ENCODE measurements at places on chromosomes 16 and 17. TPM values are rescaled to one million over a fixed set of nuclear protein-coding genes. Genes with fewer than 3 reads are reported as not detected.
A peak's percentile ranks its signal among the peaks of the same experiment; 100 is the strongest.

DNA sequence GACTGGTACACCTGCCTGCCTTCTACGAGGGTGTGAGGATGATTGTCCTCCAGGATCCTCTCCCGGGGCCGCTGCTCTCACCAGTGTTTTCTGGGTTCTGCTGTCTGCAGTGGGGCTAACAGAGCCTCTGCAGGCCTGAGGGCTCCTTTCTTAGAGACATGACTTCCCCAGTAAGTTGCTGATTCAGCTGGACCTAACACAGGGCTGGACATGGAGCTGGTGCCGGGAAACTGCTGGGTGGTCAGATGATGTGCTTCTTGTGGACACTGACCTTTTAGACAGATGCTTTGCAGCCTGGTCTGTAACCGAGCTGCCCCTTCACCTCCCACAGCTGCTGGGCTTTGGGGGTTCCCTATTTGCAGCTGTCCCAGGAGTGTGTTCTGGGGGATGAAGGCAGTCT, 71.5 kb downstream of the FOXL1 start:
- no peak for DNase-seq

SPDYE4 gene
- total RNA-seq = not detected

- DNase-seq = no peak
Observed at GRCh38 chr16:64900517-64900916, 221.3 kb downstream of the CDH11 start.

SP6 gene
- total RNA-seq = 0.15 TPM

DNA sequence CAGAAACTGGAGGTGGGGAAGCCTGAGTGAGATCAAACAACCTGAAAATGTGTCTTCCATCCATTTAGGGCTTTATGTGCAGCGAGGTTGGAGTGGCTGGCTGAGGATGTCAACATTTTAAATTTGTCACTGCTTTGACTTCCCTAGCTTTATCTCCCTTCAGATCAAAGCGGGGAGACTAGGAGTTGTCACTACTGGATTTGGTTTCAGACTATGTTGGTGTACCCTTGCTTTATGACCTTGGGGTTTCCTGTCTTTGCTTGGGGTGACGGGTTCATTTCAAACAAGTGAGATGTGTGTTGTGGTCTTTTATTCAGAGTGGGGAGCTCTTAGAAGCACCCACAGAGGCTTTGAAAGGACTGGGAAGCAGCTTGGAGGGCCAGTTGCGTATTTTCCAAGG, 25.6 kb downstream of the MSI2 start:
- no peak for DNase-seq

PDE6G gene
- total RNA-seq = not detected

DNA sequence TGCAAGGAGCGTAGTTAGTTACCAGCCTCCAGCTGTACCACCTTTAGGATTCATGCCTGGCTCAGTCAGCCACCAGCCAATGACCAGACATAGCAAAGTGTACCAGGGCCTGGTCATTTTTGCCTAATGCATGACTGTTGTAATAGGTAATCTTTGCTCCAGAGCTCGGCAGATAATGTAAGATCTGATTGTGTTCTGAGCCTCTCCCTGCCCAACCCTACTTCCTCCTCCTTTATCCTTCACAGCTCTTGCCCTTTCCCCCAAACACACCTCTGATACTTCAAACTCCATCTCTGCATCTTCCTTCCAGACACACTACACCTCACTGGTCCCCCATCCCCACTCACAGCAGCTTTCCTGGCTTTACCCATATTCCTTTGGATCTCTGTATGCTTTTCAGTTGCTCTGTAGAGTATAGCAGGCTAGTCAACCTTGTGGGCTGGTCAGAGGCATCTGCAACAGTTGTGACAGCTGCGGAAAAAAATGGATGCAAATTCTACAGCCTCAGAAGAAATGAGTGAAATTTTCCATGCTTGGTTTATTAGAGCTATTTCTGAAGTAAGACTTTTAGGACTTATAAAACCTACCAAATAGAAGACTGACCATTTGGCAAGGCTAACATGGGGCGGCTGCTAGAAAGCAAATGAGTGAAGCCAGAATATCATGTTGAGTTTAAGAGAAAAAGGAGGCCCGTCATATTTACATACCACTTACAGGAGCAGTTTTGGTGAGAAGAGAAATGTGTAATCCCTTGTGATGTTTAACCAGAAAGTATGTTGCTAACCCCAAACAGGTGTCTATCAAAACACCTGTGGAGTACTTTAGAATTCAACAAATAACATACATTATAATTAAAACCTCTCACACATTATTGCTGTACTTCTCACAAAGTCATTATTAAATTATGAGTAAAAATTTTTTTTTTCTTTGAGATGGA, 19.9 kb upstream of the C16orf87 start:
- DNase-seq = no peak

GRCh38 chr16:19131825-19132218, 18.1 kb downstream of the ITPRIPL2 start:
- DNase-seq = no peak

SLC35G6 gene
- not detected for total RNA-seq

DNA sequence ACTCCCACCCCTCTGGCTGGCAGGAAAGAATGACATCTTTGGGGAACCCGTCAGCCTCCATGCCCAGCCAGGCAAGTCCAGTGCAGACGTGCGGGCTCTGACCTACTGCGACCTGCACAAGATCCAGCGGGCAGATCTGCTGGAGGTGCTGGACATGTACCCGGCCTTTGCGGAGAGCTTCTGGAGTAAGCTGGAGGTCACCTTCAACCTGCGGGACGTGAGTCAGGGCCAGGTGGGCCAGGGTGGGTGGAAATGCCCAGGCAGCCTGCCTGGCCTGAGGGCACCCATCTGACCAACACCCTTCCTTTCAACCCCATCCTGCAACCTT, 8.1 kb upstream of the DCAF7 start:
- DNase-seq = no peak

GRCh38 chr17:8080799-8081219, 6.7 kb downstream of the ALOX12B start:
- DNase-seq = no peak

DNA sequence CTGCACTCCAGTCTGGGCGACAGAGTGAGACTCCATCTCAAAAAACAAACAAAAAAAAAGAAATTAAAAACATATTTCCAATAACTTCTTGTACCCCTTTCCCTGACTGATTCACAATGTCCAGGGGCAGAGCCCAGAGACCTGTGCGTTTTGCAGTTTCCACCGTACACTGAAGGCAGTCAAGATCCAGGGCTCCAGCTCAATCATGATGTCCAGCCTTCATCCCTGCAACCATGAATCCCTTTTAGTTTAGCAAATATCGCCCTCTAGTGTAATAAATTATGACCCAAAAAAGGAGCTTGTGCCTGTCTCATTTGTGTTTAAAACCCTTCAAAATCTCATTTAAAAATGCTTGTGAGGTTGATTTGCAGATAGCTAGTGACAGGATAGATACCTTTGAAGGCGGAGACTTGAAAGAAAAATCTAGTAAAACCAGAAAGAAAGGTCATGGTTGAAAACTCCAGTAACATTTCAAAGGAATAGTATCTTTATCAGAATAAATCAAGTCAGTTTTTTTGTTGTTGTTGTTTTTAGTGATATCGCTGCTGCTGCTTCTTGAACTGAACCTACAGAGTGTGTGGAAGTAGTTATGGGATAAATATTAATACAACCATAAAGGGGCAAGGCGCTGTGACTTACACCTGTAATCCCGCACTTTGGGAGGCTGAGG, 3.7 kb upstream of the ERN1 start:
- DNase-seq = no peak

- no peak for DNase-seq
Observed at GRCh38 chr16:81451753-81452680, 7.4 kb downstream of the CMIP start.

DNA sequence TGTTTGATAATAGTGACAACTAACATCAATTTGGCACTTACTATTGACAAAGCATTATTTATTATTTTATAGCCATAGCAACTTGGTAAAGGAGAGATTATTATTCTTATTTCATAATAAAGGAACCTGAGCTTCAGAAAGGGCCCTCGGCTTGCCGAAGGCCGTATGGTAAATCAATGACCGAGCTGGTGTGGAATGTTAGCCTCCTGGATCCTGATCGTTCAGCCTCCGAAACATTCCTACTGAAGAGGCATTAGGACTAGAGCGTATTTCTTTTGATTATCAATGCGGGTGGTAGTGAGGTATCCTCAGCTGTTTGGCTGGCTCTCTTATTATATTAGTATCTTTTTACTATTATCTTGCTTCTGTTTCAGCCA, 199.3 kb upstream of the TBX2 start:
- no peak for DNase-seq

DNA sequence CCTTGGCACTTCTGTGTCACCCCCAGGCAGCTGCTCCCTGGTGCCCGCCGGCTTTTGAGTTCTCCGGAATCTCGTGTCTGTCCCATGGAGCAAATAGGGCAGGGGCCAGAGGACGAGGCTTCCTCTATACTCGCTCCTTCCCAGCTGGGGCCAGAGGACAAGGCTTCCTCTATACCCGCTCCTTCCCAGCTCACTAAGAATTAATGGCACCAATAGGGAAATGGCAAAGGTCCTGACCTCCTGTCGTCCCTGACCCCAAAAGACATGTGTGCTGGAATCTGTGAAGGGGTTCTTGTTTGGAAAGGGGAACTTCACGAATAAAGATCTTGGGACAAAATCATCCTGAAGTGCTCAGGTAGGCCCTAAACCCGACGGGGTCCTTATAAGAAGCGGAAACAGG, 7.6 kb downstream of the SGSH start:
- no peak for DNase-seq

GRCh38 chr16:65794973-65795372, 571.5 kb upstream of the CDH5 start:
- no peak for DNase-seq

DNA sequence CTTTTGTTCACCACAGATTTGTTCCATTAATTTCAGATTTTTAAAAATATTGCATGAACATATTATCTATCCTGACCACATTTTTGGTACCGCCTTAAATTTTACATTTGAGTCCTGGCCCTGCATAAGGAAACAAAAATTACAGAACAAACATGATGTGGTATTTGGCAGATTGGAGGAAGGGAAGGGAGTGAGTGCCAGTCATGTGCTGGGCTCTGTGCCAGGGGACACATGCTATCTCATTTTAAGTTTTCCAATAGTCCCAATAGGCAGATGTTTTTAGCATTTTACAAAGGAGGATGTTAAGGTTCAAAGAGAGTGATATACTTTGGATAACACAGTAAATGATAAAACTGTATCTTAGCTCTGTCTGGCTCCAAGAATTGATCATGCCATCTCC, 185.1 kb downstream of the CDK5R1 start:
- DNase-seq = peak; percentile 77

OR1A1 gene
- not detected for total RNA-seq

- DNase-seq = no peak
Observed at GRCh38 chr16:31521368-31521767, 6.3 kb upstream of the AHSP start.

DNA sequence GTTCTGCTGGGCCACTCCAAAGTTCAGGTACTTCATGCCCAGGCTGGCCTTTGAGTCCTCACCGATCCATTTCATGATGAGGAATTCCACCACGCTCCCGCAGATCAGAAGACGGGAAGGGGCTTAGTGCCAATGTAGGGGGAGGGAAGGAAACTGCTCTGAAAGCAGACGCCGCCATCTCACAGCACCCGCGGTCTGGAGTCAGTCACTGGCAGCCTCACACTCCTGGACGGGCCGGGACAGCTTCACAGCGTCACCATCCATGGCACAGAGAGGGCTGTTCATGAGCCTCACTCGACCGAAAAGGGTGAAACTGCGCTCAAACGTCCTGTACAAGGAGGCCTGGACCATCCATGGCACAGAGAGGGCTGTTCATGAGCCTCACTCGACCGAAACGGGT, 62.0 kb downstream of the RPH3AL start:
- DNase-seq = no peak

DNA sequence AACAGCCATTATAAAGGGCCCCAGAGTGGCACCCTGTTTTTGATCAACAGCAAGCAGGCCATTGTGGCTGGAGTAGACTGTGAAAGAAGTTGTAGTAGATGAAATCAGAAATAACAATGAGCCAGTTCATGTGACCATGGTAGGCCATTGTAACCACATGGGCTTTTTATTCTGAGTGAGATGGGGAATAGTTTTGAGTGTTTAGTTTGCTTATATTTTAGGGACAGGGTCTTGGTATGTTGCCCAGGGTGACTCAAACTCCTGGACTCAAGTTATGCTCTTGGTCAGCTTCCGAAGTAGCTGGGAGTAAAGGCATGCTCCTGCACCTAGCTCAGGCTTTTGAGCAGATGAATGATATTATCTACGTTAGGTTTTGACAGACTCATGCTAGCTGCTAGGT, 12.0 kb downstream of the CBFB start:
- DNase-seq = no peak

DNA sequence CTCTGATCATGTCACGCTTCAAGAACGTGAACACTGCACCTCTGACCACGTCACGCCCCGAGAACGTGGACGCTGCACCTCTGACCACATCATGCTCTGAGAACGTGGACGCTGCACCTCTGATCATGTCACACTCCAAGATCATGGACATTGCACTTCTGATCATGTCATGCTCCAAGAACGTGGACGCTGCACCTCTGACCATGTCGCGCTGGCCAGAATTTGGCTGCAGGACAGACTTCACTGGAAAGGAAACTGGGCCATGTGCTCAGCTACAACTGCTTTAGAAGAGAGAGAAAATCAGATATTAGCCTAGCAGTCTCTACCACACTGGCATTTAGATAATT, 182.7 kb downstream of the RPTOR start:
- DNase-seq = no peak

DNA sequence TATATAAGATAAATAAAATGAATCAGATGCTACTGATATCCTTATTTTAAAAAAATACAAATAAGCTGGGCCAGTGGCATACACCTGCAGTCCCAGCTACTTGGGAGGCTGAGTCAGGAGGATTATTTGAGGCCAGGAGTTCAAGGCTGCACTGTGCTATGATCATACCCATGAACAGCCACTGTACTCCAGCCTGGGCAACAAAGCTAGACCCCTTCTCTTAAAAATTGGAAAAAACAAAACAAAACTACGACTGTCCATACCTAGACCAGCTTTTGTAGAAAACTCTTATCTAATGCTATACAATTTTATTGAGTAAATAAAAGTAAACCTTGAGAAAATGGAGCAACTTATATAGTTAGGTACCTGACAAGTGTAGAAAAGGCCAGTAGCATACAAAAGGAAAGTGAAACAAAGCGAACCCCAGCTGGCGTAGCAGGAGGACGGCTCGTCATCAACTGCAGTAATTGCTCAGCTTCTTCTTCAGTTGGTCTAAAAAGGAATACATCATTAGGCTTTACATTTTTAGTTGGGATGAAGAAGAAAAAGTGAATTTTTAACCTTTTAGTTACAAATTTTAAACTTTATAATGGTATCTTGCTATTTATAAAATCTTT, 23.6 kb downstream of the INTS2 start:
- no peak for DNase-seq

ZNF287 gene
- 6.3 TPM for total RNA-seq

SLC16A13 gene
- 1.2 TPM for total RNA-seq
